ENCODE measurements at places on chromosomes 1 and 21.

DNA sequence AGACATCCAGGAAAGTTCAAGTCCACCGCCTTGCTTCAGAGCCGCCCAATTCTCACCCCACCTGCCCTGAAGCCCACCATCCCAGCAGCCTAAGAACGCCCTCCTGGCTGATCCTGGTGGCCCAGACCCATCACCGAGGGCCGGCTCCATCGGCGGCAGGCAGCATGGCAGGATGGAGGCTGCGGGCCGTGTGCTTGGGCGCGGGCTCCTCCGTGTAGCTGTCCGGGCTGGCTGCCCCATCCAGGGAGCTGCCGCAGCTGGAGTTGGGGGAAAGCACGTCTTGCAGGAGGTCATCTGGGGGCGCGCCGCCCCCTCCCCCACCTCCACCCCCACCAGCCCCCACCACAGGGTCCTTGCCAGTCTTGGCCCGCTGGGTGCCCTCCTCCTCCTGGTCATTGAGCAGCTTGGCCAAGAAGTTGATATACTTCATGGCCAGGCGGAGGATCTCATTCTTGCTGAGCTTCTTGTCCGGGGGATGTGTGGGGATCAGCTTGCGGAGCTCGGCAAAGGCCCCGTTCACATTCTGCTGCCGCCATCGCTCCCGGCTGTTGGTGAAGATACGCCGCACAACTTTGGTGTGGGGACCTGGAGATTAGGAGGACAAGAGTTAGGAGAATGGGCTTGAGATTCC is 12.3 kb downstream of the TAL1 start:
- DNase-seq, result no peak

- no peak for DNase-seq
Measured at GRCh38 chr21:34183331-34183928, 110.1 kb downstream of the MRPS6 start.

DNA sequence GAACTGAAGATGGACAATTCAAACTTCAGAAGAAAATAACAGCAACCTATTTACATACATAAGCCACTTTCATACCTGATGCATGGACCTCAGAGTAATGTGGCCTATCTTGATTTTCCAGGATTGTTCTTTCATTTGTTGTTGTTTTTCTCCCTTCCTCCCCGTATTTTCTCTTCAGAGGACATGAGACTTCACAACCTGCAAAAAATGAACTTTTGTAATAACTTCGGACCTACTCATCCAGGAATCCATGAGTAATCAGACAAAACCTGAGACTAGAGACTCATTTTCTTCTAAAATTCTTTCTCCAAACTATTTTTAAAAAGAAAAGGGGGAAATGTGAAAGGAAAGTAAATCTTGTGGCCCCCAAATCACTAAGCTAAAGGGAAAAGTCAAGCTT is 17.6 kb upstream of the PLA2G5 start:
- DNase-seq, result no peak

DNA sequence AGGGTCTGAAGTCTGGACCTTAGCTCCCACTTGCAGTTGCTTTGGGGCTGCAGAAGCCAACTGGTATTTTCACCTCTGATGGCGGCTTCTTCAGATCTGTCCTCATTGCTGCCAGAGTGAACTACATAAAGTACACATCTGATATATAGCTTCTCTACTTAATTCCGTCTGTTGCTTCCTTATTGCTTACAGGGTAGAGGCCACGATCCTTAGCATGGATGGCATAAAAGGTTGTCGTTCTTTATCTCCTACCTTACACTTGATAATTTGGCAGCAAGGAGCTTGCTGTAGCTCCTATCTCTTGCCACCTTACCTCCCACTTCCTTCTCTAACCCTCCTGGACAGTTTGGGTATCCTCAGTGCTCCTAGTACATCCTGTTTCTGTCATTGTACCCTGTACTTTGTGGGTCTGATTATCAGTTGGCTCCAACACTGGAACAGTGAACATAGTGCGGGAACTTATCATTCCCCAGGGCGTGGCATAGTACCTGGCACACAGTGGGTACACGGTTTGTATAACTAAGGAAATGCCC is 30.9 kb upstream of the NBL1 start:
- DNase-seq, result no peak

DNA sequence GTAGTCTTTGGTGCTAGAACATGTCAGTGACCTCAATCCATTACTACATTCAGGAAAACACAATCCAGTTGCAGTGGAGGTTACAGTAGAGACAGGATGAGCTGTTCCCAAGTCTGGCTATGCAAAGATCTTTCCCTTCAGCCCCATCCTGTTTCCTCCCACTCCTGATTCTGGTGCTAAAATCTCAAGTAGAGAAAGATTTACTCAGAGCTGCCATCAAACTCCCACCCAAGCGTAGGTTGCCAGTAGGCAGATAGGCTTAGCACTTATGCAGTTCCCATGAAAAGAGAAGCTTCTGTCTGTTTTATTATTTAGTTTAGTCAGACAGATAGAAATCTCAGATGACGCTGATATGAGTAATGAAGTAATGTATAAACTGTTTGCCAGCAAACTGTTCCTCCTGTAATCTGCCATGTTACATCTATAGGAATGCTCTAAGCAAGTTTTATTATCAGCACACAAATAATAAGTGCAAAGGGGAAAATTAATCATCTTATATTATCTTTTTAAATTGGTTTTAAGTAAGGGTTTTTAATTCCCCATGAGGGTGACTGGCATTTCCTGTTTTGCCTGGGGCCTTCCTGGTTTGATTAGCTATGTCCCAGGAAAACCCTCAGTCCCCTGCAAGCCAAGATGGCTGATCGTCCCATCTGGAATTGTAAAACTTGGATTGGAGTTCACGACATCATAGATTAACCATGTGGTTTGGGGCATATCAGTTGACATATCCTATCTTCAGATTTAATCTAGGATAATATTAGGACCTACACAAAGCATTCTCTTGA is 188.3 kb upstream of the PALMD start:
- DNase-seq, result no peak

GRCh38 chr1:81452693-81453366 is 347.9 kb upstream of the ADGRL2 start:
- DNase-seq, result no peak

GRCh38 chr1:234570329-234571120 is 39.5 kb downstream of the IRF2BP2 start:
- DNase-seq, result no peak

GRCh38 chr1:197924516-197925123 is 7.4 kb downstream of the LHX9 start:
- DNase-seq, result no peak

DNA sequence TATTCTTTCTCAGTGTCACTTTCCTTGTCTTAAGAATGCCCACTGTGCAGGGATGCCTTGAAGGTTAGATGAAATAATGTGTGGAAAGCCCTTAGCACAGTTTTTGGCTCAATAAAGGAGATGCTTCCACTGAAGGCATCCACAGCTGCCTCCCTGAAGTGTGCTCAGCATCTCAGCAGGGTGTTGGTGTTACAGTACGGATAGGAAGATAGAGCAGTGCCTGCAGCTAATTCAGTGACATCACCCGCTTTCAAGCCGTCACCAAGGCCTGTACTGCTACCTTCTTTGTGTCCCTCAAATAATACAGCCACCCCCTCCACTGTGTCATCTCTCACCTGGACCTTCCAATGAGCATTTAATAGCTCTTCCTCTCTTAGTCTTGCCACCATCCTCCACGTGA is 59.0 kb downstream of the NDUFS5 start:
- DNase-seq, result no peak

DNA sequence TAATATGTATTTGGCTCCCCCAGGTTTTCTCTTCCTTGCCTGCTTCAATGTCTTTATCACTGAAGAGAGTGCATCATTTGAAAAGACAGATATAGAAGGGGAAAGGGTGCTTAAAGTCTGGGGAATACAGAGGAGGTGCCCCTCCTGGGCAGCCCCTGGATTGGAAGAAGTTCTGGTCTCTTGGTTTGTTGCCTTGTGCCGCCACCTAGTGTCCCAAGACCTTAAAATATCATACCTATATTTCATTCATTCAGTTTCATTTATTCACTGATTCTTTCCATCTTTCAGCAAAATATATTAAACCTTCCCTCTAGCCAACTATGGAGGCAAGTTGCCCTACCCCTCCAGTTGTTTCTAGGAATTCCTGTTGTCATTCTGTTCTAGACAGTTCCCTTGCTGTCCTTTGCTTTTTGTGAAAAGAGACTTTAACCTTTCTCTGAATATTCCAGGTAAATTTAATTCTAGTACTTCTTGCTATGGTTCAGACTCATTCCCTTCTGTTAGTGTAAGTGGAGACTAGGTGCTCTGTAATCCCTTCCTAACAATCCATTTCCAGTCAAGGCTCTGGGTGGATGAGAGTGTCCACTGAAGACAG is 56.1 kb downstream of the MEF2D start:
- no peak for DNase-seq

DNA sequence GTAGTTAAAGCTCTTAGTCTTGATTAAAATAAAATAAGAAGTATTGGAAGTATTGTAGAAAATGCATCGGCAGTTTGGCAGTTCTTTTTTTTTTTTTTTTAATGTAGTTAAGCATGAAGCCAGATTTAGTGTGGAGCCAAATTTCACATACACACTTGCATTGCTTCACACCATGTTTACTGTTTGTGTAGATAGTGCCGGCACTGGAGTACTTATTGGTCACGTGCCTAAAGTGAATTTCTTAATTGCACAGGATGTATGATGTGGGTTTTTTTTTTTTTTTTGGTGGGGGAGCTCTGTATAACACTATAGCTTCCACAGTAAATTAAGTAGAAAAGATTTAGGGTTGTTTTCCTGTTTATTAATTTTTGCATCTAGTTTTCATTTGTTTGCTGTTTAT is 21.2 kb upstream of the TMEM61 start:
- DNase-seq, result no peak

GRCh38 chr1:119374208-119374874 is 5.8 kb downstream of the HAO2 start:
- DNase-seq, result no peak

DNA sequence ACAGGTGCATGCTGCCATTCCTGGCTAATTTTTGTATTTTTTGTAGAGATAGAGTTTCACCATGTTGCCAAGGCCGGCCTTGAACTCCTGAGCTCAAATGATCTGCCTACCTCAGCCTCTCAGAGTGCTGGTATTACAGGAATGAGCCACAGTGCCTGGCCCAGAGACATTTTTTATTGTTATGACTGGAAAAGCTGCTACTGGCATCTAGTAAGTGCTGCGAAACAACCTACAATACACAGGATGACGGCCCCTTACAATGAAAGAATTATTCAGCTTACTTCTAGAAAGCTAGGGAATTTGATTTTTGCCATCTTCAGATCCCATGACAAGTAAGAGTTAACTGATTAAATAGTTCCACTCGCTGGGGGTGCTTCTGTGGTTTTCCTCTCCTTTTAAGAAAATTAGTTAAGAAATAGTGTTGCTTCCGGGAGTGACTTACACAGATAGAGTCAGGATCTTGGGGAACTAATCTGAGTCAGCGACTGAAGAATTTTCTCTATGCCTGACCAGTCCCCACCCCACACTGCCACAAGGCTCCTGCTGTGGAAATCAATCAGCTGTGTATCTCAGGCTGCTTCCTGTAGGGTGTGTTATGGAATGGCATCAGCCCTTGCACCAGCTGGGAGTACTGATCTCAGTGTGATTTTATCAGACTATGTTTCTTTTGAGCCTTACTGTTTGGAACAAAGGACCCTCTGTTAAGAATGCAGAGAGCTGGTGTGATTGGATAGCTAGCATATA is 93.0 kb upstream of the BMP8A start:
- peak; percentile 14 for DNase-seq

- no peak for DNase-seq
Measured at GRCh38 chr21:45778686-45779085, 135.2 kb downstream of the PCBP3 start.

- DNase-seq, result no peak
Measured at GRCh38 chr1:155504207-155504606, 58.4 kb downstream of the ASH1L start.

- DNase-seq, result no peak
Measured at GRCh38 chr1:112877750-112878149, 78.2 kb downstream of the SLC16A1 start.

GRCh38 chr1:153422450-153423068 is 6.2 kb downstream of the S100A7A start:
- DNase-seq, result peak; percentile 54

DNA sequence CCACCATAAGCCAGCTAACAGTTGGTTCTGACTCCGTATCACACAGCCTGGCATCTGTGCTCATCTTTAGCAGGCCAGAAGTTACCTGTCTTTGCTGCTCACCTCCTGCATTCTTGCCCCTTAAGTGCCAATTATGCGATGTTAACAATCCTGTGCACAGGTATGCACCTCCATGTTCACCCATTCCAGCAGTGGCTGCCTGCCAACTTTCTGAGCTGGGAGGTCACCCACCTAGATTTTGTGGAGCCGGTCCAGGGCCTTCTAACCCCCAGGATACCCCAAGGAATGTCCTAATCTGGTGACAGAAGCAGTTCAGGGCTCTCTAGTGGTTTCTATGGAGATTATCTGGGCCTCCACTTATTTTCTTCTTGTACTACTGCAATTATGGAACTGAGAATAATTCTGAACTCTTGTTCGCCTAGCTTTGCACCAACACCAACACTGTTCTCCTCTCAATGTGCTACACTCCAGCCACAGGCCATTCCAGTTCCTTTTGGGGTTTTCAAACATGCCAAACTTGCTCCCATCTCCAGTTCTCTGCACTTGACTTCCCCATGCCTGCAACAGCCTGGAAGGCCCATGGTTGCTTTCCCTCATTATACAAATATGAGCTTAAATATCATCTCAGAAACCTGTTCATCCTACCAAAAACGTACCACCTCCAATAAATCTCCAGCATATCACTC is 9.0 kb downstream of the BCAR3 start:
- DNase-seq, result no peak

- DNase-seq, result no peak
Measured at GRCh38 chr1:3386205-3387002, 68.1 kb upstream of the ARHGEF16 start.

DNA sequence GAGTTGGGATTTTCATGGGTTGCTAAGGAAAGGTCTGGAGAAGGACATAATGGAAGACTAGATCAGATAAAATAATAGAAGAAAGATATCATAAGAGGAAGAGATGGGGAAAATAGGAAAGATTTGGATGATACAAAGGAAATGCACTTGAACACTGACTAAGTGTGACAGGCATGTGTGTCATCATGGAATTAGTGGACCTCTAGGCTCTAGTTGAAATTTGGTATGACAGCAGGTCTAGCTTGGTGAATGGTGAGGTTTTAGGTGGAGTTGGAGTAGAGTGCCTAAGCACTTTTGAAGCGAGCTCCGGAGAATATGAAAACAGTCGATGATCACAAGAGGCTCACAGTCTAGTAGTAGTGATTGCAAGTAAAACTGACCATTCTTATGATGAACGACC is 73.0 kb upstream of the PTGS2 start:
- no peak for DNase-seq

GRCh38 chr1:28417441-28417922 is 47.9 kb downstream of the PHACTR4 start:
- DNase-seq, result no peak

DNA sequence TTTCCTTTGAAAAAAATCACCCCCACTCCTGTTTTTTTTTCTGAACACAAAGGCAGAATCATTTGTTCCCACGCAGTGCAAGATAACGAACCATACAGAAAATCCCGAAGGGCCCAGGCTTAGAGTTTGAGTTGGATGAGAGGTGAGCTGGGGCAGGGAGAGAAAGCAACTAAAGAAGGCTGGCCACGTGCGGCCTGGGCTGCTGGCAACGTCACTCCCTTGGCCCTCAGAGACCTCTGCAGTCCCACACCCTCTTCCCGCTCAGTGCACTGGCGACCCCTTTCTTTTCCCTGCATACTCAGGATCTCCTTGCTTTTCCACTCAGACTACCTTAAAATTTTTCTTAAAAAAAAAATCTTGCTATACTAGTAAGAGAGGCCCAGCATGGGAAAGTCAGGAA is 28.2 kb upstream of the CRNN start:
- no peak for DNase-seq

- DNase-seq, result no peak
Measured at GRCh38 chr1:206935491-206936067, 10.7 kb downstream of the PIGR start.

GRCh38 chr1:166153525-166154314 is 13.1 kb downstream of the FAM78B start:
- DNase-seq, result no peak
